ENCODE measurements at places on chromosomes 3 and 15. TPM values are rescaled to one million over a fixed set of nuclear protein-coding genes. Genes with fewer than 3 reads are reported as not detected.

Gene GRAMD2A
- not detected for total RNA-seq

Gene DNASE1L3
- 0.67 TPM for total RNA-seq

Gene ZBBX
- 0.78 TPM for total RNA-seq

Gene A4GNT
- not detected for total RNA-seq

Gene LRRN1
- 0.59 TPM for total RNA-seq

Gene KNL1
- 0.43 TPM for total RNA-seq

Gene PLSCR2
- 0.48 TPM for total RNA-seq

Gene IL17RD
- 4.3 TPM for total RNA-seq

Gene CCDC39
- total RNA-seq = not detected

Gene CCR8
- not detected for total RNA-seq

Gene HMCES
- total RNA-seq = 32.9 TPM

Gene GOLGA6A
- total RNA-seq = not detected

GRCh38 chr3:61868499-61868898, 307.1 kb downstream of the PTPRG start:
- no peak for DNase-seq

DNA sequence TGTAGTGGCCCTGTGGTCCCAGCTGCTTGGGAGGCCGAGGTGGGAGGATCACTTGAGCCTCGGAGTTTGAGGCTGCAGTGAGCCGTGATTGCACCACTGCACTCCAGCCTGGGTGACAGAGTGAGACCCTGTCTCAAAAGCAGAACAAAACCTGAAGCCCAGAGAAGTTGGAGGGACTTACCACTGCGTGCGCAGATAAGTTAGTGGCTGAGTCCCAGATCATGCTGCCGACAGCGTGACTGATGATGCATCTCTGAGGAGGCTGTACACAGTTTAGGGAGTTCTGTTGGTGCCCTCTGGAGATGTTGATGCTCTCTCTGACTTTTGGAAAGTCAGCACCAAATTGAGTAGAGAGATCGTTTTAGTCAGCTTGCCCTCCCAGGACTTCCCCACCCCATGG, 15.8 kb upstream of the ABTB1 start:
- DNase-seq = peak; percentile 2

DNA sequence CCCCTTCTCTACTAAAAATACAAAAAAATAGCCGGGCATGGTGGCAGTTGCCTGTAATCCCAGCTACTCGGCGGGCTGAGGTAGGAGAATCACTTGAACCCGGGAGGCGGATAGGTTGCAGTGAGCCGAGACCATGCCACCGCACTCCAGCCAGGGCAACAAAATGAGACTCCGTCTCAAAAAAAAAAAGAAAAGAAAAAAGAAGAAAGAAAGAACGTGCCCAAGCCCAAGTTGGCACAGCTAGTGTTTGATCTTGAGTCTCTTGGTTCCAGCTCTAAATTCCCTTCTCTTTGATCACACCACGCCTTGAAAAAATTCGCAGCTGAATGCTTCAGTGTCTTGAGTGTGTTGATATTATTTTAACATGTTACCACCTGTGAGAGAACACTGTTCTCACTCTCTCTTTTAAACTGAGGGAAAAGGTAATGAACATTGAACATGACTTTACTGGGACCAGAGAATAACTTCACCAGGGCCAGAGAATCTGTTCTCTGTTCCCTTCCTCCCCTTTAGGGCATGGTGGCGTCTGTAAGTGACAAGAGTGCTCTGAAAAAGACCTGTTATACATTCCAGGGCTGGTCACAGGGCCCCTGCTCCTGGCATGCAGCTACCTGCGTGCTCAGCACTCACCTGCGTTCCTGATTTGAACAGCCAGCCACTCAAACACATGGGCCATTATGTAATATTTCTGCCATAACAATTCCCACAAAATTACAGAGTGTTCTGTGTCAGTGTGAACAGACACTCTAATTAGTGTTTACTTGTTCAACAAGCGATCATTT, 19.0 kb downstream of the SLCO3A1 start:
- DNase-seq = no peak

DNA sequence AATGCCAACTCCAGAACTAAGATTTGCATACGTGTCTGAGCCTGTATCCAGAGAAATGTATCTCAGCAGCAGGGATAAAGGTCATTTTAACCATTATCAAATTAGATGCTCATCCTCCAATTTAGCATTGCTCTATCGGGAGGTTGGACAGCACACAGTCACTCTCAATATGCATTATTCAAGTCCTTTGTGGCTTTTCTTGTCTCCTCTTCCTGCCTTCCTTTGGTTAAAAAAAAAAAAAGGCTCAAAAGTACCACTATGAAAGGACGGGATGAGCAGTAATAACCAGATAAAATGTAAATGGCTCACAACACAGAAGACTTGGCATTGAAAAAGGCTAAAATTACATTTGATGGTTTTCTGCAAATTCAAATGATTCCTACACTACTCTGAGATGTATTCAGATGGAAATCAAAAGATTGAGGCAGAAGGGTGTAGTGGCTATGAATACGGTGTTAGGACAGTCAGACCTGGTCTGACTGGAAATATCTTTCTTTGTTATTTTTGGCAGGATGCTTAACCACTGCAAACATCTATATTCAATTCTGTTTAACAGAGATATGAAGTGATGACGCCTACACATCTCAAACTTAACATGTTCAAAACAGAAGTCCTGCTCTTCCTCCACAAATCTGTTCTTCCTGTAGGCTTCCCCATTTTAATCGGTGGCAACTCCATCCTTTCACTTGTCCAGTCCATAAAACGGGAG, 109.6 kb downstream of the ADAMTS9 start:
- DNase-seq = no peak

DNA sequence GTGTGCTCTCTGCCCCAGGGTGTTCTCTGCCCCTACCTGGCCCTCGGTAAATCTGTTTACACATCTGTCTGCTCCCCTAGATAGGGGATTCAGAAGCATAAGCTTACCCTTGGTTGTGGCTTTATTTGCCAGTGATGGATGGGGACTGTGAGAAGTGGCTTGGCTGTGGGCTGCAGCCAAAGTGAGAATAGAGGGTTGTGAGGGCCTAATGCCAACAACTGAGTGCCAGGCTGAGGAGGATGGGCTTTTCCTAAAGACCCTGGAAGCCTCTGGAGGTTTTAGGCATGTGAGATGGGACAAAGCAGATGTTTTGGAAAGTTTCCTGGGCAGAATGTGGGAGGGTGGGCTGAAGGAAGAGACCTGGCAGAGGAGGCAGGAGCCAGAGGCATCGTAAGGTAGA, 15.4 kb upstream of the APEH start:
- no peak for DNase-seq

- peak; percentile 75 for DNase-seq
Measured at GRCh38 chr3:46100812-46101211, 73.5 kb upstream of the XCR1 start.

DNA sequence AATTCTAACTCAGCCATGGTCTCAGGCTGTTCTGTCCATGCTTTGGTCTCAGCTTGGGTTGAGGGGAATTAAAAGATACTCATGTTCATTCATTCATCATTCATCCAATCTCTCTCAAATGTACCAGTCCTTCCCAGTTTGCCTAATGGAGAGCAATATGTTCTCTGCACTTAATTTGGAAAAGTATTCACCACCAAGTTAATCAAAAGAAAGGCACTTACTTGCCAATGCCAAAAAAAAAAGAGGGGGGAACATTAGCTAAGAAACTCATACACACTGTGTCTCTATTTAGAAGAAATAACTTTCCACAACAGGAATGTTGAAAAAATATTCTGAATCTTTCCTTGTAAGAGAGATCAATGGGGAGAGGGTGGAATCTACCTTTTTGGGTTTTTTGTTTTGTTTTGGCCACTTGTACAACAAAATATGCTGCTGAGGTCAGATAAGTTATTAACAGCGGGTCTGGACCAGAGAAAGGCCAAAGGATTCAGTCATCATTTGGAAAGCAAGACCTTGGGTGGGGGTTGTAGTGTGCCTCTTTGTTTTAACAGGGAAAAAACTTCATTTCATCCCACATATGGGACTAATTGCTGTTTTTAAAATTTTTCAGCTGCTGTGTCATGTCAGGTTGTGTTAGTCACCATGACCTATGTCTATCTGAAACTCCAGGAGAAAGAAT, 152.3 kb downstream of the FBN1 start:
- no peak for DNase-seq

- DNase-seq = no peak
Measured at GRCh38 chr3:9500108-9501050, 53.2 kb downstream of the LHFPL4 start.

GRCh38 chr3:81869382-81869781, 107.9 kb upstream of the GBE1 start:
- no peak for DNase-seq

DNA sequence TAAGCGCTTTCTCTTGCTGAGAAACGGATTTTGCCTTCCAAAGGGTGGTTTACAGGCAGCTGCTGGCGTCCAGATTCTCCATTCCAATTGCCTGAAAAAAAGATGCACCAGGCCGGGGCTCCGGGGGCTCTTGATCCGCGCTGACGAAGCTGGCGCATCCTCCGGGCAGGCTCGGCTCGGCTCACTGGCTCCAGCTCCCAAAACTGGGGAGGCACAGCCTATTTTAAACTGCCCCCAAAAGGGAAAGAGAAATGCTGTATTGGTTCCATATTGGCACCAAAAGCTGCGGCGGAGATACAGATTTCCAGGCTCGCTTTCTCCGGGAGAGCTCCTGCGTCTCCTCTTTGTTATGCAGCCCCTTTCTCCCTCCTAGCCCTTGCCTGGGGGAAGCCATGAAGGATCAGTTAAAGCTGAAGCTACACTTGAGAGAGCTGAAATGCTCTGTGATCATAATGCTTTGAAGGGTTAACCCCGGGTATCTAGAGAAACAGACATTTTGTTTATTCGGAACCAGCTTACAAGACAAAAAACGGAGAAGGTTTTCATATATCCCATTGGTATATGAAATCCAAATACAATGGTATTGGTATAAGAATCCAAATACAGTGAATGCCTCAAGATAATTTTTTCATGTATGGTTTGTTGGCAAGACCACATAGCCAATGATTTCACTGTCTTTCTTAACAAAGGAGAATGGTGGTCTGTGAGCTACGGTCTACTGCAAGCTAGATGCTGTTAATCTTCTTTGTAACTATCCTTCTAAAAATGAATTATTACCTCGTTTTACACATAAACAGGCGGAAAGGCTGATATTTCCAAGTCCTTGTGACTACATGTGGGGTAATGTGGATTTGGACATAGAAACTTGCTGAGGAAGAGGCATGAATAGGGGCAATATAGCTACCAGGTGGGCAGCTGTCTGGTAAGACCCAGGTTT, 693 bp downstream of the CD200 start:
- peak; percentile 73 for DNase-seq

DNA sequence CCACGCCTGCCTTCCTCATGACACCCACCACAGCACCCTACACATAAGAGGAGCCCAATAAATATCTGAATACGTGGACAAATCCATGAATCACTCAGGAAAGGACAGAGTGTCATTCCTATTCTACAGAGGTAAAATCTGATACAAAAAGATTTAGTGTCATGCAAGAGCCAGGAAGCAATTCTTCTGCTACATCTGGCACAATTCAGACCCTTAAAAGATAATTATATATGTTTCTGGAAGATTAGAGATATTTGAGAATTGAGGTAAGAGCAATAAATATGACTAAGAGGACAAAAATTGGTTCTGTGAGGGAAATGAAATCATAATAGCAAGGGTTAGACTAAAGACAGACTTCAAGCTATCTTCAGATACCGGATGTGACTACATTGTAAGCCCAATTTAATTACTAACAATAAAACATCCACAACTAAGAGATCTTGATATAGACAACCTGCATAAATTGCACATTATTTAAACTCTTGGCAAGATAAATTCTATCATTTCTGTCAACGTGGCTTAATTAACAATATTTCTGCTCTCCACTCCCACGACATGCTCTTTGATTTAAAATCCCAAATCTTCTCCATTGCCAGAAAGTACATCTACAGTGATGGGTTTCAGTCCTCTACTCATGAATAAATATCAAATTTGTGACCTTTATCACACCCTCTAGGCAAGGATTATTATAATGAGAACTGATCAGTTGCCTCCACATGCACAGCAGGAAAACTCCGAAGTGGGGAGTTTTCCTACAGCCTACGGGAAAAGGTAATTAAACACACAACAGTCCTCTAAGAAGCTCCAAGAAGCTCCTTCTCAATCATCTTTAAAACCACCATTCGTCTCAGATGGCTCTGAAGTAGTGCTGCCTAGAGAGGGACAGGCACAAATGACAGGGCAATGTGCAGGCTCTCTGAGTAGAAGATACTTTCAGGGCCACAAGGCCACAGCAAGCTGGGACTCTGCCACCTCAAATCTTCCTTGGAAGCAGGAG, 32.6 kb downstream of the MB21D2 start:
- no peak for DNase-seq

GRCh38 chr3:156739976-156740375, 65.6 kb downstream of the TIPARP start:
- DNase-seq = no peak

DNA sequence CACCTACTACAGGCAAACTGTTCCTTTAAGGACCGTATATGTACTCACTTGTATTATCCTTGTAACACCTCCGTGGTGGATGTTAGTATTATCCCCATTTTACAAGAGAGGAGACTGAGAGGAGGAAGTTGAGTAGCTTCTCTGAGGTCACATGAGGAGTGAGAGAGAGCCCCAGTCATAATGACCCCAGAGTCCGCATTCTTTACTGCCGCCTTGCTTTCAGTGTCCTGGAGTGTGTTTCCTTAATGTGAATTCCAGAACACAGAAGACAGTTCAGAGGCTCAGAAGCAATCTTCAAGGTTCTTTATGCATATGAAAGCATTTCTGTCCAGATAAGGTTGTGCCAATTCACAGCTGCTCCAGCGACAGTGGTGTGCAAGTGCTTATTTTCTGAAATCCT, 199.2 kb downstream of the CACNA2D3 start:
- DNase-seq = no peak

DNA sequence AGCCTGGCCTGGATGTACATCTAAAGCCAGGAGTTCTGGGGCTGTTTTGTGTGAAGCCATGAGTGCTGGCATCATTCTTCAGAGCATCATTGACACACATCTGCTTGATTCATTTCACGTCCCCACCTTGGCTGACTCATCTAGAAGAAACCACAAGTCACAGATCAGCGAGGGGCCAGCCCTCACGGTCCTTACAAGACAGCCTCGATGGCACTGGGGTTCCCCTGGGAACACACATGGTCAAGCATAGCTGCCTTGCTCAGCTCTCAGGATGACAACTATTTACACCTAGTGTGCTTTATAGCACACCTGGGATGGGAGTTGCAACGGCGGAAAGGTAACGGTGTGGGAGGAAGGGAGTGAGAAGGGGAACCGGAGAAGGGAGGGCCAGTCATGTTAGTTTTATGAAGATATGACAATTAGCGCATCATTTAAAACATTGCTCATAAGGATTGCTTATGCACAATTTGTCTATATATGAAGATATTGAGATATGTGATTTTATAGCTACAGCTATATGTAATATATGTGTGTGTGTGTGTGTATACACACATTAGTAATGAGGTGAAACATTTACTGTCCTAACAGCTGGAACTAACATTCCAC, 227.1 kb downstream of the RPLP1 start:
- DNase-seq = no peak

GRCh38 chr3:46112984-46113383, 85.7 kb upstream of the XCR1 start:
- no peak for DNase-seq

- no peak for DNase-seq
Measured at GRCh38 chr3:25610167-25610566, 54.5 kb downstream of the TOP2B start.
